D341Med (cell line): ENCODE measurements at places on chromosomes 1 and 21.

GRCh38 chr1:118842452-118843201 is 145.5 kb downstream of the TBX15 start:
- DNase-seq: no peak

DNA sequence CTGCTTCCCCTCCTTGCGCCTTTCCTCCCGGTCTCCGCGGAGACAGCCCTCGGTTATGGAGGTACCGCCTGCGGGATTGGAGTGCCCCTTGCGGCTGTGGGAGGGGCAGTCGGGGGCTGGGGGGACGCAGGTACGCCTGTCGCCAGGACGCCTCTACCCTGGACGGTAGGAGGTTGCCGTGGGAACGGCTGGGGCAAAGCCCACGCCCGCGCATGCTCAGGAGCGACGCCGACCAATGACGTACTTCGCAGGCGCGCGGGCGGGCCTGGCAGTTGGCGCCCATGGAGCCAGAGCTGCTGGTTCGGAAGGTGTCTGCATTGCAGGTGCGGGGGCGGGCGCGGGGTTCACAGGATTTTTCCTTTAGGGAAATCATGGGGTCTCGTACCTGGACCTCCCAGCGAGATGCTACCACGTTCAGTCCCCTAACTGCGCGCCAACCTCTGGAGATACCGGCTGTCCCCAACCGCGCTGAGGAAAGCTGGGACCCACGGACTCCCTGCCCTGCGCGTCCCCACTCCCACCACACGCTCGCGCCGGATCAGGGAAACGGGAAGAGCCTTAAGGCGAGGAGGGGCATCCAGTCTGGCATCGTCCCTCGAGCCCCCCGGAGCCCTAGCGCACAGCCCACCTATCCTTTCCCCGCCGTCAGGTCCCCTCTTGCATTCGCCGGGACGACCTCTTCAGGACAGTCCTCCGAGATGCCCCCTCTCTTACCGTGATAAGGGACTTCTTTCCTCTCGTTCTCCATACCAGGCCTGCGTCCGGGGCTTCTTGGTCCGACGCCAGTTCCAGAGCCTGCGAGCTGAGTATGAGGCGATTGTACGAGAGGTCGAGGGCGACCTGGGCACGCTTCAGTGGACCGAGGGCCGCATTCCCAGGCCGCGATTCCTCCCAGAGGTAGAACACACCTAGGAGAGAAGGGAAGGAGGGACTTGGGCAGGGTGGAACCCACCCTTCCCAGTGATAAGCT is at the start of gene IQCC:
TSS of gene IQCC (plus strand) at position 271 of the 970 bp plus-strand sequence. CDS start at position 282, 11 bp downstream.
- peak; percentile 93 for DNase-seq

DNA sequence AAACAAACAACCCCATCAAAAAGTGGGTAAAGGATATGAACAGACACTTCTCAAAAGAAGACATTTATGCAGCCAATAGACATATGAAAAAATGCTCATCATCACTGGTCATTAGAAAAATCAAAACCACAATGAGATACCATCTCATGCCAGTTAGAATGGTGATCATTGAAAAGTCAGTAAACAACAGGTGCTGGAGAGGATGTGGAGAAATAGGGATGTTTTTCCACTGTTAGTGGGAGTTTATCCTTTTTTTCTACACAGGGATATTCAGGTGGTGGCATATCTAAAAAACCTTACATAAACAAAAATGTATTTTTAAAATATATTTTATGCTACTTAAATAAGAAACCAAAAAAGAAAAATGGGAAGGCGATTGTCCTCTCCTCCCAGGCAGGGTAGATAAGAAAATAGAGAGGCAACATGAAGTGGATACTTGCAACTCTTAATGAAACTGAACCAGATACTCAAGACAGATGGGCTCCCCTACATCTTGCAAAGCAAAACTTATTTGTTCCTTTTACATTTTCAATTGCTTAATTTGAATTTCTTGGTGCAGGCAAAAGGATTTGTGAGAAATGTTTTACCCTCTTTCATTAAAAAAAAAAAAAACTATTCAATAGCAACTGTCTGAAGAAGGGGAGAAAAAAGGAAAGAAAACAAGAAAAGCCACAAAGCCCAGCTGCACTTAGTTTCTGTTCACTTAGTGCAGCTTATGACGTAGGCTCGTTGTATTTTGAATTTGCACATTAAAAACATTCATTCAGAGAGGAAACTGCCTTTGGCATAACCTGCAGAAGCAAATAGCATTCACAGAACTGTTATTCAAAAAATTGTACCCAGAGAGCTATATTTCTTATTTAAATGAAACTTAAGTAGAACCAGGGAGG is 36.9 kb upstream of the RGS1 start:
- DNase-seq: no peak

DNA sequence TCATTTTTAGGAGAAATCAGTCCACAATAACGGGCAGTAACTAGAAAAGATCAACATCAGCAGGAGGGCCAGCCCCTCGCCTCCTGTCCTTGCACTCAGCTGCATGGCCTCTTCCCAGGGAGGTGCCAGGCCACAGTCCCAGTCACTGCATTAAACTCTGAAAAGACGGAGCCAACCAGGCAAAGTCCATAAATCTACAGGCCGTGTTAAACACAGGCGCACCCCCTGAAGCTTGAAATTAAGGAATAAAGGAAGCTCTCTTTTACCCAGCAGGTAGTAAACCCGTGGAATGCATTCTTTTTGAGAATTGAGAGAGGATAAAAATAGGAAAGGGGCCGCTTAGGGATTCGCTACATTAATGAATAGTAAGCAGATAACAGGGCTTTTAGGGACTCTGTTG is 18.4 kb downstream of the H6PD start:
- DNase-seq: no peak

DNA sequence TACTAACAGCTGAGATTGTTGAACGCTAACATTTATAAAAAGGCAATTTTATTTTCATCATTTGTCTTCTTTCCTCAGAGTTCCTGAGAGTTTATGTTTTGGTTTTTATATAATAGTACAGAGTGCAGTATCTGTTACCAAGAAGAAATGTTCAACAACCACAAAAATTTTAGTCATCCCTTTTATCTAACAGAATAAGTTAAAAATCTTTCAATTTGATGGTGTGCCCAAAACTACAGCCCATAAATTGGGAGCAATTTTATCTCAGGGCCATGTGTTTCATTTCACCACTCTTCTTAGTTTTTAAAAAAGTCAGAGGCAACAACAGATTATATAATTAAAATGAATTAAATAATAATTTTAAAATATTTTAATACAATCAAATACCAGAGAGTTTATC is 37.1 kb downstream of the NEXN start:
- DNase-seq: no peak

DNA sequence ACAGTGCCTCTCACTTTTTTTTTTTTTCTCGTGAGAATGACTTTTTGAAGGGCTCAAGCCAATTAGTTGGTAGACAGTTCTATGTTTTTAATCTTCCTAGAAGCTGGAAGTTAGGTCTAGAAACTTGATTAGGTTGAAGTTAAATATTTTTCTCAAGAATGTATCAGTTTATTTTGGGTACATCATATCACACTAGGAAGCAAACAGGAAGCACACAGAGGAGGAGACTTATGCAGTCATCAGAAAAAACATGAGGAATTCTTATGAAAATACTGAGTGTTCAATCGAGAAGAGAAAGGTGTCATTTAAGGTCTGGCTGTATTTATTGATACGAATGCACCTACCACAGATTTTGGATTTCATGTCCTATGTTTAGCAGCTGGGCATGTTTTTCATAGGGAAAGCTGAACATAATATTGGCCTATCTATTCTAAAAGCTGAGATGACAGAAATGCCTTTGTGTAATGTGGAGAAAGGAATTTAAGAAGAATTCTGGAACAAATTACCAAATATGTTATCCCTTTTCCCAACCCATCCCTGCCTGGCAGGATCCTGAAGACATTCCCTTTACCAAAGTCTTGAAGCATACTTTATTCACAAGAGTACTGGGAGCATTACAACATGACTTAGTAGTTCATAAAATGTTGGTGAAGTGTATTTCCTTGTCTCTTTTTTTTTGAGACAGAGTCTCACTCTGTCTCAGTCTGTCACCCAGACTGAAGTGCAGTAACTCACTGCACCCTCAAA is 17.5 kb upstream of the ZFP69B start:
- DNase-seq: no peak
